Stimulated activated CD4-positive, alpha-beta T cell treated with anti-CD3 and anti-CD28 coated beads, Interleukin-4, amount 100 ng/mL, for 4 hours (primary cell): ENCODE measurements at places on chromosomes 3 and 15.

DNA sequence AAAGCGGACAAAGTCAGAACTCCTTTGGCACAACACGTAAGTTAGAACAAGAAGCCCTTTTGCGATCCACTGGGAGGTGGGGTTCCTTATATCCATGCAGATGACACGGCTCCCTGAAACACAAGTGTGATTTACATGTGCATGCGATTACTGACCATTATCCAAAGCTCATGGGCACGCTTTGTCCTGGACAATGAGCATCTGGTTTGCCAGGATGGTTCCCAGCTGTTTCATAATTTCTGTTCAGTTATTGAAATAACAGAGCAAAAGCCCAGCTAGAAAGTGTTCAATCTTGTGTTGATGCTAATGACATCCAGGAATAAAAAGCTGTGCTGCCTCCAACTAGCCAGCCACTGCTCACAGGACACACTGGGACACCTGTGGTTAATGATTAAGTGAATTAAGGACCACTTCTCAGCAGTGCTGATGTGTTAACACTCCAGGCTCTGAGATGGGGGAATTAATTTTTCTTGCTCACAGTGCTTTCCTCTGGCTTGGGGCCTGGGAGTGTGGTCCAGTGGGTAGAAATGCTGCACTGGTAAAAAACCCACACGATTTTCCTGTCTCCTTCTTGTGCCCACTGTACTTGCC is 123.1 kb upstream of the SLC2A2 start:
- no peak for DNase-seq

DNA sequence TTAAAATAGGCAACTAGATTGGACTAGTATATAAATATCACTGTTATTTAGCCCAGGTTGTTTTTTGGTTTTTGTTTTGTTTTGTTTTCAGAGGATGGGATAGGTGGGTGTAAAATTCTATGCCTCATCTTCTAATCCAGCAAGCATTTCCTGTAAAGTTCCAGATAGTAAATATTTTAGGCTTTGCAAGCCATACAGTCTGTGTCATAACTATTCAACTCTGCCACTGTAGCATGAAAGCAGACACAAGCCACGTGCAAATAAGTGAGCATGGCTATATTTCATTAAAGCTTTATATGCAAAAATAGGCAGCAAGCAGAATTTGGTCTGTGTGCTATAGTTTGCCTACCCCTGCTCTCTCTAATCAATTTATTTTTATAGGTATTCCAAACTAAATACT is 657.3 kb upstream of the TGFBR2 start:
- DNase-seq, result no peak

- no peak for DNase-seq
Observed at GRCh38 chr15:99504071-99504822, 61.5 kb upstream of the MEF2A start.

DNA sequence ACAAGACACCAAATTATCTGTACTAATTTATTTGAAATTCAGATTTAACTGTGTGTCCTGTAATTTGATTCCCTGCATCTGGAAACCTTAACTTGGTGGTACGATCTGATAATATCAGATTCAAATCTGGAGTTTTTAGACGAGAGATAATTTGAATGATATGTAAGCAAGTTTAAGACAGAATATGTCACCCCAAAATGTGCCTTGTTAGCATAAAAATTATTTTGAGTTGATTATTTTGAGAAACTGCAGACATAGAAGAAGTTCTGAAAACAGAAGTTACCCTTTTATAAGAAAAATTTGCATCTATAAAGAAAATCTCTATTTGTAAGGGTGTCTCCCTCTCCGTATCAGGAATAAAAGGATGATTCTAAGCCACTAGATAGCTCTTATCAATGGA is 1202.8 kb downstream of the ROBO2 start:
- no peak for DNase-seq

DNA sequence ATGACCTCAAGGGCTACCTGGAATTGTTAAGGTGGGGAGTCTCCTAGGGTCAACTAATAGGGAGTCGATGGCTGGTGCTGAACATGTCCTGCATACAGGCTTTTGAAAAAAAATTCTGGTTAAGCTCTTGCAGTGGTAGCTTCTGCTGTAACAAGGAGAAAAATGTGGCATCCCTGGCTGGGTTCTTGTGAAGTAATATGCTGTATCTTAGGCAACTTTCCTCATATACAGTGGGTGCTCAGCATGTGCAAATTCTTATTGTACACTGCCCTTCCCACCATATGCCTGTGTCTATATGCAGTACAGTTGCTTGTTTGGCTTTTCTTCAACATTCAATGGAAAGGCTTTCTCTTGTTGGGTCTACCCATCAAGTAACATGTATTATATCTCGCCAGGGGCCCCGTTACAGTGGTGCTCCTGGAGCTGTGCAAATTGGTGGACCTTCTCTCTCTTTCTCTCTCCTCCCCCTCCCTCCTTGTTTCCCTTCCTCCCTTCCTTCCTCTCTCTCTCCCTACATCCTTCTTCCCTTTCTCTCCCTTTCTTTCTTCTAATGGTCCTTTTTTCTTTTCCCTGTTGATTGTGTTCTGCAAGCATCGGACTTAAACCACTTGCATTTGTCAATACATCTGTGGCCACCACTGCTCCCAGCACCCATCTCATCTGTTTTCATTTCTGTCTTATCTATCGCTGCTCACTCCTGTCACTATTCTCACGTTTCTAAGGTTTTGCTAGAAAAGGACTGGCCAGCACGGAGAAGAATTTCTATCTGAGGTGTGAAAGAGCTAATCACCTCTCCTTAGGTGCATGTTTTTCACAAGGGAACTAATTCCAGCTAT is 35.2 kb downstream of the TGFBR2 start:
- DNase-seq, result no peak

- no peak for DNase-seq
Observed at GRCh38 chr15:25689592-25689991, 173.5 kb downstream of the ATP10A start.

DNA sequence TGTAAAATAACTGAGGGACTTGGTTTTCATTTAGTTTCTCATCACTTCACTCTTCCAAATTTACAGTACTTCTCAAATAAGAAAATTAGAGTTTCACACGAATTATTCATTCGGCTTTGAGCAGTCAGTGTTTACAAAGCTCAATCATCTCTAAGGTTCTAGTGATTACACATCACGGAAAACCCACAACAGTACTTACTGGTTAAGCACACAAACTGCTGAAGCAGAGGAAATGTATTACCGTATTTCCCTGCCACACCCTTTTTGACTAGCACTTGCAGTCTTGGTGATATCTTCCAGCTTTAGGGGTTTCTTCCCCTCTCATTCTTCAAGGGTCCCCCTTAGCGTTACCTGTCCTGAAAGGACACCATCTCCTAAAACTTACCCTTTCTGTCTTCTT is 164.8 kb upstream of the CDIN1 start:
- no peak for DNase-seq

- no peak for DNase-seq
Observed at GRCh38 chr3:108178676-108179075, 43.5 kb downstream of the IFT57 start.

- no peak for DNase-seq
Observed at GRCh38 chr3:188385295-188385694, 231.3 kb downstream of the LPP start.

DNA sequence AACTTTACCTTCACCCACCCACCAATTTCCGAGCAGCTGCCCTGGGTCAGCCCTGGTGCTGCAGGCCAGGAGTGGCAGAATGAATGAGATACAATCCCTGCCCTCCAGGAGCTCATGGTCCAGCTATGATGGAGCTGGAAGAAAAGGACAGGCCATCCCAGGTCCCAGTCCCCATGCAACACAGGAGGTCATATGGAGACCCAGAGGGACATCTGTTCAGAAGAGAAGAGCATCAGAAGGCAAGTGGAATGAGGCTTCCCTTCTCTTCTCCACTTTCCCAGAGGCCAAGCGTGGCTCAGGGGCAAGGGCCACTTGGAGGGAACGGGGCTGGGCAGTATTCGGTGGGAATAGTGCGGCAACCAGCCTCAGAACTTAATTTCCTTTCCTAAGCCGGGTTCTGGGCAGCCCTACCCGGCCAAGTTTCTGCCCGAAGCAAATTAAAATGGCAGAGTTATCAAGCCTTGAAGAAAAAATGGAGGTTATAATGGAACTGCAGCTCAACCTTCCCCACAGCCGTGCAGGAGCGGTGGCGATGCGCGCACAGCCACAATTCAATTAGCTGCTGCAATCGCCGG is 35.9 kb downstream of the TLE3 start:
- no peak for DNase-seq

DNA sequence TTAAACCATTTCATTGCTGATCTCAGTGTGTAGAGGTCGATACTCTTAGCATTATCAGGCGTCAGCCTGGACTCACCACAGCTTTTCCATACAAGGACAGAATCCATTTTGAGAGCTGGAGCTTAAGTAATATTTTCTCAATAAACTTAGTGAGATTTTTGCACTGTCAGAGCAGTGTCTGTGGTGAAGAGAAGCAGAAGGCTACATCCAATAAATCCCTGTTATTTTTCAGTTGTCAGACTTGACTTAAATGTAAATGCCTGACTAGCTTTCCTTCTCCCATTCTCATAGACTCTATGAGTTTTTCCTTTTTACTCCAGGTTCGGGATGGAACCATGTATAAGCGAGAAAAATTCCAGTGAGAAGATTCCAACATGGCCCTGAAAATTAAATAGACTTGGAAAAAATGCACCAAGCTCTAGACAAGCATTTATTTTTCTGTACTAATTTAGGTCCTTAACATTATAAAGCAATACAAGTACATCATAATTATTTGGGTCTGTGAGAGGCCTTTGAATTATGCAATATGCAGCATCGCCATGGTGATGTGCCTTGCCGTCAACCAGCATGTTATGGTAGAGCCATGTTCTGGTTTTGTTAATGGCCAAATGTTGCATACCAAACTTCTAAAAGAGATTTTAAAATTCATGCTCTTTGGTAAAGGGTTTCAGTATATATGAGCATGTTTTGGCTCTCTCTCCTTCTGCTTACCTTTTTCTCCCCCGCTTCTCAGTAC is 62.0 kb downstream of the RARB start:
- no peak for DNase-seq

DNA sequence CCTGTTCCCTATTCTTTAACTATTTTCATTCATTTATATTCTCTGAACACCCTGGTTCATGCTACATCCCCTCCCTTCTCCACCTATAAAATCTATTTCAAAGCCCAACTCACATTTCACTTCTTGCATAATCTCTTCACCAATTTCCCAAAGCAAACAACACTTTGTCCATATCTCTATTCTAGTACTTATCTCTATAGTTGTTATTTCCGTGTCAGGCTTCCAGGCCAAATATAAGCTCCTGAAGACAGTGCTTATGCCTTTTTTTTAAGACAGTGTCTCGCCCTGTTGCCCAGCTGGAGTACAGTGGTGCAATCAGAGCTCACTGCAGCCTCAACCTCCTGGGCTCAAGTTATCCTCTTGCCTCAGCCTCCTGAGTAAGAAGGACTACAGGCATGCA is 43.6 kb downstream of the DNAH12 start:
- DNase-seq, result no peak

- DNase-seq, result no peak
Observed at GRCh38 chr3:41167722-41168497, 31.4 kb upstream of the CTNNB1 start.

DNA sequence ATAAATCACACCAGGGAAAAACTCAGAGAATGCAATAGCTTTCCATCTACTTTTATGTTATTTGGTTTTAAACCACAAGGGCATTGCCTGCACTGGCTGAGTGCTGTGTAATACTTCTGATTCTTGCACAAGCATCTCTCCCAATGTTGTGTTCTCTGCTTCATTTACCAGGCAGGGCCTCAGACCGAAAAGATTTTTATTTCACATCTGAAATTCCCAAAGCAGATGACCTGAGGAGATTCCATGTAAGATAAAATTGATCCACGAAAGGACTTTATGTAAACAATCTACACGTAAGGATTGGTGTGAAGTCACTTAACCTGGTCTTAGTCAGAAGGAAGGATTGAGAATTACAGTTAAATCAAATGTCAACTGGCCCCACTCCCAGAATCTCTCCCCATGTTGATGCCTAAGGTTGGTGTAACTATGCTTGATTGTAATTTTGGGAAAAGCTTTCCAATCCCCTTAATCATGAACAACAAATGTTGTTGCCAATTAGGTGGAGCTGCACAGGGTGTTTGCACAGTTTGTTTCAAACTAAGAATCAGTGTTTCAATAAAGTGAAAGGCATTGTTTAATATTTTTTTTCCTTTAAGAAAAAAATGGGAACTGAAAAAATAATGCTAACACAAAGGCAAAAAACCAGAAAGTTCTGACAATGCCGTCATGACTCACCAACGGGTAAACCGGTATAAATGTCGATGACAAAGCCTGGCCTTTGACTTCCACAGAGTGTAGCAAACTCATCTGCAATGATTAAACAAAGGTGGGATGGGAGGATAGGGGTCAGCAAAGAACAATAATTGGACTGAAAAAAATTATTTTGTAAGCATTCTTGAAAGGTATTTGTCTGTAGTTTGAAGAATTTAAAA is 128.6 kb downstream of the DUT start:
- no peak for DNase-seq

DNA sequence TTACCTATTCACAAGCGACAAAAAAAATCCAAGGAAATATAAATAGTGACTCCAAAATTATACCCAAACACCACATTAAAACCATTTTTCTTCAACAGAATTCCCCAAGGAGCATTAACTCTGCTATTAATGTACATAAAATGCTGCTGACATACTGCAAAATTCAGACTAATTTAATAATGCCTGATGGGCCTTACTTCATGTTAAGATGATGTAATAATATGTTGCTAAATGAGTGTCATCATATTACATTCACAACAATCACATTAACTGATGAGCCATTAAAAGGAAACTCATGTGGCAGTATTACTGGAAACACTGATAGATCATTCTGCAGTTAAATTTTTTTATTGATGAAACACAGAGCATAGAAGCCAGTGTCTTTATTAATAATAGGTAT is 204.9 kb upstream of the CGNL1 start:
- DNase-seq, result no peak
